ENCODE measurements at places on chromosomes 1 and 21.

DNA sequence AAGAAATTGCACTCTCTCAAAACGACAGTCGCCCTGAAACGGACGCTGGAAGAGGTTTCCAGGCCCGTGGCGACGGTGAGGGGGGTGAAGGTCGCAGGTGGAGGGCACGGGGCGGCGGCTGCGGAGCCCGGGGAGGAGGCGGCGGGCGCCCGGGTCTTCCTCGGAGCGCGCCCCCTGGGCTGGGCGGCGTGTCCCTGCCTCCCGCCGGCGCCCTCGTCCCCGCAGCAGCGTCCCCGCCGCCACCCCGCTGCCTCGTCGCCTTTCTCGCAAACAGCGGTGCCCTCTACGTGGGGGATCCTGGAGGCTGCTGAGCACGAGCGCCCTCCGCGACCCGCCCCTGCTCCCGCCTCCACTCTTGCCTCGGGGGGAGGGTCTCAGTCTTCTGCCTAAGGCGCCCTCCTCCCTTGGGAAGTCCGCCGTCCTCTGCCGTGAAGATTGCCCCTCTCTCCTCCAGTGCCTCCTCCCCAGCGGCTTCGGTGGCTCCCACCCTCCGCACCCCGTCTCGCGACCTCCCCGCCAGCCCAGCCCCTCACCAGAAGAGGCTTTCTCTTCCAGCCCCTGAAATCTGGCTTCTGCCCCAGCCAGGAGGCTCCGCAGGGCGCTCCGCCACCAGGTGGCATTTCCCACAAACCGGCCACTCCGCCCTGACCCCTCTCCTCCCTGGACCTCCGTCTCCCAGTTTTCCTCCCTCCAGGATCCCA, 227.4 kb downstream of the SDCCAG8 start:
- DNase-seq = peak; percentile 48

- DNase-seq = no peak
These were observed 56.7 kb downstream of the SPSB1 start for GRCh38 chr1:9349331-9349851.

DNA sequence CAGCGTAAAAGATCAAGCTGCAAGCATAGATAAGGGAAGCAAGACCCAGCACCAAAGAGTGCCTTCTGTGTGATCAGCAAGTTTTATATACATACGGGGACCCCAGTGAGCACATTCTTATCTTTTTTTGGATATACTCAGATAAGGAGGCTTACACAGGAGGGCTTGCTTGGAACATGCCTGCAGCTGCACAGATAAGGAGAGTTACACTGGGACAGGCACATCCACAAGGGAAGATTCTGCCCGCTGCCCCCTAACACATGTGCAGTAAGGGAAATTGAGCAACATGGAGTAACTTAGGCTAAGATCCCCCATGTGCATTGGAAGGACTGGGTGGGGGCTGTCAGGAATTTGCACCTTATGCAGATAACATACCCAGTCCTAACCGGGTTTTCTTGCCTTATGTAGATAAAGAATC, 1334.8 kb downstream of the MRPL39 start:
- DNase-seq = no peak

GRCh38 chr1:203199816-203200571, 13.5 kb upstream of the CHI3L1 start:
- DNase-seq = no peak

GRCh38 chr1:41758500-41758899, 160.2 kb downstream of the HIVEP3 start:
- DNase-seq = no peak

DNA sequence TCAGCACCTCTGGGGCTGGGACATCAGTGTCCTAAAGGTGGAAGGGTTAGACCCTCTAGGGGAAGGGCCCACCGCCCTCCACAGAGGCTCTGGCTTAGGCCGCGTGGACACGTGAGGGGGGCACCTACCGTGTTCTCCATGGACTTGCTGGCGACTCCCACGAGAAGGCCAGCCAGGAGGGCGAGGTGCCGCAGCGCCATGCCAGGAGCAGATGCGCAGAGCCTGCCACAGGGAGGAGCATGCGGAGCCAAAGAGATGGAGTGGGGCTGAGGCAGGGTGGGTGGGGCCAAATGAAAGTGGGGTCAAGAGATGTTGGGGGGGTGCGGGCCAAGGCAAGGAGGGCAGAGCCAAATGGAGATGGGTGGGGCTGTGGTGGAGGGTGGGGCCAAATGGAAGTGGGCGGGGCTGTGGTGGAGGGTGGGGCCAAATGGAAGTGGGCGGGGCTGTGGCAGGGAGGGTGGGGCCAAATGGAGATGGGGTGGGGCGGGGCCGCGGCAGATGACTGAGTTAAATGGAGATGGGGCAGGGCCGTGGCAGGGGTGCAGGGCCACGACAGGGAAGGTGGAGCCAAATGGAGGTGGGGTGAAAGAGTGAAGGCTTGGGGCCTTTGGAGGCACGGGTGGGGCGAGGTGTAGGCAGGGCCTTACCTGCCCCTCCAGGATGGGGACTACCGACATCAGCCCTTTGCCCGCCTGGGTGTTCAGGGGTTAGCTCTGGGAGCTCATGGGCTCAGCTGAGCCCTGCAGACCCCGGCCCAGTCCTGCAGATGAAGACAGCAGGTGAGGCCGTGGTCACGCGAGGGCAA, 17.4 kb upstream of the RNF223 start:
- no peak for DNase-seq

- DNase-seq = no peak
These were observed 104.9 kb upstream of the SNX7 start for GRCh38 chr1:98556521-98557158.

DNA sequence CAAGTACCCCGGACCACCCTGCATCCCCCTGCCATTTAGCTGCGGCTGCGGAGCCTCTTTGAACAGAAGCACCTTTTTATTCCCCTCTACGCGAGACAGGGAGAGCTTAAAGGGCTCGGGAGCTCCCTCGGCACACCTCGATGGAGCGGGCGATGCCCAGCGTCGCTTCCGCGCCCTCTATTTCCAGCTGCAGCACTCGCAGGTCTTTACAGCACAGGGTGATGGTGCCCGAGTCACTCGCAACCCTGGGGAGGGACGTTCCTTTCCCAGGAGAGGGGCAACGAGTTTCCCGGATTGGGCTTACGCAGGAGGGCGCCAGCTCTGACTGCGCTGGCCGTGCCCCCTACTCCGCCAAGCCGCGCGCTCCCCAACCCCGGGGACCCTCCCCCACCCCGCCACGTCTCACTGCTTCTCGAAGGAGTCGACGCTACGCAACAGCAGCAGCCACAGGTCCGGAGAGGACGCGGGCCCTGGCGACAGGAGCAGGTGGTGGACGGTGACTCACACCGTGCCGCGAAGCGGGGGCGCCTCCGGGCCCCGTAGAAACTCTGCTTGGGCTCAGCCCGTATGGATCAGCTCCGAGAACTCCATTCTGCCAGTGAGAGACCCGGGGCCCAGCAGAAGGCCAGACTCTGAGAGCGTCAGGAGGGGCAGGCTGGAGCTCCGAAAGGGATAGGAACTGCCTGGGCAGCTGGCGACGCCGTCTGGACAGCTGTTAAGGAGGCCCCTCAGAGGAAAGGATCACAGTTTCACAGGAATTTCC, 5.8 kb upstream of the FAM167B start:
- no peak for DNase-seq

- no peak for DNase-seq
These were observed 42.5 kb downstream of the NEK2 start for GRCh38 chr1:211632808-211633523.

GRCh38 chr1:56225964-56226815, 353.2 kb downstream of the PLPP3 start:
- DNase-seq = no peak

- DNase-seq = no peak
These were observed 47.6 kb downstream of the PKN2 start for GRCh38 chr1:88731475-88732269.

DNA sequence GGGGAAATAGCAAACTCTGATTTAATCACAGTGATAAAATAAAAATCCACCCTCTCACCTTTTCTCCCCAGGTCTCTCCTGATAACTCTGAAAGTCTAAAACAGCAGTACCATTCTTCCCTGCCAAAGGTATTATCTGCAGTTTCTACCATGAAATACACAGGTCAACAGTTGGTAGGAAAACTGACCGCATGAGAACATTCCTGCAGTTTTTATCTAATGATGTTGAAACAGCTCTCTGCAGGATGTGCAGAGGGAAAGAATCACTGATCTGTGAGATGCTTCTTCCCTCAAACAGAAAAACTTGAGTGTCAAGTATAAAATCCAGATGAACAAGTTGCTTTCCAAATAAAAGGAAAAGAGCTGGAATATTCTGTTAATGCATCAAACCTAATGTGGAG, 39.1 kb downstream of the KCNJ6 start:
- DNase-seq = no peak

GRCh38 chr21:31363720-31364119, 19.7 kb upstream of the TIAM1 start:
- DNase-seq = peak; percentile 79

DNA sequence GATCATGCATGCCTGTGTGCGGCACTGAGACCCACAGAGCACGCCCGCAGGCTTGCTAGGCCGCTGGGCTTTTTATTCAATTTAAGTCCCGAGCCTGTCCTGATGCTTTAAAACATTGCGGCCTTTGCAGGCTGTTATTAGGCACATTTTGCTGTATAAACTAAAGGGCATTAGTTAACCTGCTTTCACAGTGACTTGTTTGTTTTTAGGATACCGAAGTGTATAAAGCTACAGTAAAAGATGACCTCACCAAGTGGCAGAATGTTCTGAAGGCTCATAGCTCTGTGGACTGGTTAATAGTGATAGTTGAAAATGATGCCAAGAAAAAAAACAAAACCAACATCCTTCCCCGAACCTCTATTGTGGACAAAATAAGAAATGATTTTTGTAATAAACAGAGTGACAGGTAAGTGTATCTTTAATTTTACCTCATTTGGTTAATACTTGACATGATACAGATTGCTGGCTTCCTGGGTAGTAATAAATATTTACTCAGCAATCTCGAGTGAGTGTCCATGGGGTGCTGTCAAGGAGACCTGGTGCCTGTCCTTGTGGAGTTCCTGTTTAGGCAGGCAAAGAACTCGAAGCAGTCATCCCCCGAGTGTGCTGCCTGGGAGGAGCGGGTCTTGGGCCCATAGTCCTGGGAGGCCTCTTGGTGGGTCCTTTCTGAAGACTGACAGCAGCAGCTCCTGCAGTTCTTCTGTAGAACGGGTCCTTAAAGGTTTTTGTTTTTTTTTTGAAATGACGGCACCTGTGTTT, 40.1 kb downstream of the TRAPPC10 start:
- DNase-seq = no peak

DNA sequence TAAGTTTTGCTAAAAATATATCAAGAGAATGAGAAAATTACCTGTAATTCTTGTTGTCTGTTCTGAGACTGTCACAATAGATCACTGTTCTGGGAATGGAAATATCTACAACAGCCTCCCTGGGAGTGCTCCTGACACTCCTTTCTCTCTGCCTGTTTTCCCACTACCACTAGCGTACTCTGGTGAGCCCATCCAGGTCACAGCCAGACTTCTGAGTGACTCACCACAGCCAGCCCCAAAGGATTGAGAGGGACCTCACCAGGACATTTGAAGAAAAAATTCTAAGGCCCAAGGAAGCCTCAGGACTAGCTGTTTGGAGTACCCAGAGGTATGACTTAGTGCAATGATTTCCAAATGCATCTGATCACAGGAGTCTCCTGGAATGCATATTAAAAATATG, 39.0 kb upstream of the TADA1 start:
- no peak for DNase-seq

- no peak for DNase-seq
These were observed 18.2 kb upstream of the TRNAU1AP start for GRCh38 chr1:28534671-28535070.

GRCh38 chr1:72230746-72231145, 51.6 kb downstream of the NEGR1 start:
- DNase-seq = no peak

- DNase-seq = no peak
These were observed 7.0 kb upstream of the SPATC1L start for GRCh38 chr21:46191257-46191685.

GRCh38 chr1:199856216-199856780, 171.2 kb upstream of the NR5A2 start:
- DNase-seq = no peak

- no peak for DNase-seq
These were observed 7.7 kb upstream of the FAM167B start for GRCh38 chr1:32239337-32239736.

- no peak for DNase-seq
These were observed 53.6 kb upstream of the FMOD start for GRCh38 chr1:203404546-203404945.

DNA sequence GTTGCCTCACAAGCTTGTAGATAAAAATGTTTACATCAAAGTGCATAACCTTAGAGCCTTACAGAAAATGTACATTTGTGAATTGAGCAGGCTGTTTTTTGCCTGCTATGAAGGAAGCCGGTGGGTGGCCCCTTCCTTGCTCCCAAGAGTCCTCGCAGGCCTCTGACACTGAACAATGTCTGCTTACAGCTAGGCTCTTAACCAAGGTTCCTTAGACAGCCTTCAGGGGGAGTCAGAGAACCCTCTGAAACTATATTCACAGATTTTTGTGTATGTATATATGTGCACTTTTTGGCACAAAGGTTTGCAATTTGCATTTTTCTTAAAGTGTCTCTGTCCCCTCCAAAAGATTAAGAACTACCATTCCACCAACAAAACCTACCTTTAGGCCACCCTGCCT, 282.6 kb downstream of the BARHL2 start:
- DNase-seq = peak; percentile 36

DNA sequence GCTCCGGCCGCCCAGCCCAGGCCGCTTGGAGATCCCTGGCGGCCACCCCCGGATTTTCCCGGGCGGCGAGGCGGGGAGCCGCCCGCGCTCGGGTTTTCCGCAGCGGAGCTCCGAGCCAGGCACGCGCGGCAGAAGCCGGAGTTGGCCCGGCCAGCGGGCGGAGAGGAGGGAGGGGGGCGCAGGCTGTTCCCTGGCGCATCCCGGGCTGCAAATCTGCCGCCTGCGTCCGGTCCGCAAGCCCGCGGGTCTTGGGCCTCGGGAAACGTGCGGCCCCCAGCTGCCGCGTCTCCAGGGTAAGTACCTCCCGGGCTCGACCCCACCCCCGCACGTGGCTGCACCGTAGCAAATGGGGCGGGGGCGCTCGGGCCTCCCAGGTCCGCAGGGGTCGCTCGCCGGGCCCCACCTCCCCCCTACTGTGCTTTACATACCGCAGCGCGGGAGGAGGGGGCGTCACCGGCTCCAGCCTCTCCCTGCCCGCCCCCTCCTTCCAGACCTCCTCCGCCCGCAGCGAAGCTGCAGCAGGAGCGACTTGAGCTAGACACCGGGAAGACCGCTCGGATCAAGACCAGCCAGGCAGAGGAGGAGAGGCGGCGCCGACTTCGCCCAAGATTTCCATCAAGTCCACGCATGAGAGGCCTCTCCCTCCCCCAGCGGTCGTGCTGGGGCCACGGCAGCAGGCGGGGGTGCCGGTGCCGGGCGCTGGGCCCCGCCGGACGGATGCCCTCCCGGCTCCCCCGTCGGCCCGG, 1.6 kb downstream of the TMEM200B start:
- no peak for DNase-seq

GRCh38 chr21:44304877-44305293, 5.0 kb downstream of the PFKL start:
- peak; percentile 60 for DNase-seq

GRCh38 chr1:167714098-167714438, 7.7 kb upstream of the MPZL1 start:
- DNase-seq = no peak

- no peak for DNase-seq
These were observed 1.4 kb downstream of the KLHDC7A start for GRCh38 chr1:18481921-18482701.

GRCh38 chr1:206492589-206492988, 14.7 kb upstream of the RASSF5 start:
- no peak for DNase-seq

- no peak for DNase-seq
These were observed 7.8 kb downstream of the STK40 start for GRCh38 chr1:36377791-36378492.

Data from DND-41 (cell line).